T-helper 2 cell (primary cell): ENCODE measurements at places on chromosomes 7 and 10.

DNA sequence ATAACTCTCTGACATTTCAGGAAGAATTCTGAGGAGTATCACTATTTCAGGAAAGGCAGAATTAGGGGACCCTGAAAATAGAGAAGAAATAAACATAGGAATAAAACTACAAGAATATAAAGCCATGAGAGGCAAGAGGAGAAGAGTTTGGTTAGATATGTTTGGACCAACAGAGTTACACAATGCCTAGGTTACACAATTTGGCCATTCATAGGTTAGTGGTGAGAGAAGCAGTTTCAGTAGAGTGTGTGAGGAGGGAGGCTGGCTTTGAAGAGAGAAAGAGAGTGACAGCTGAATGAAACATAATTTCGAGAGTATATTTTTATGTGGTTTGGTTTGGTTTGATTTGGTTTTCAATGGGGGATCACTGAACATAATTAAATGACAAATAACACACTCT, 783.2 kb upstream of the LRRN3 start:
- no peak for DNase-seq

DNA sequence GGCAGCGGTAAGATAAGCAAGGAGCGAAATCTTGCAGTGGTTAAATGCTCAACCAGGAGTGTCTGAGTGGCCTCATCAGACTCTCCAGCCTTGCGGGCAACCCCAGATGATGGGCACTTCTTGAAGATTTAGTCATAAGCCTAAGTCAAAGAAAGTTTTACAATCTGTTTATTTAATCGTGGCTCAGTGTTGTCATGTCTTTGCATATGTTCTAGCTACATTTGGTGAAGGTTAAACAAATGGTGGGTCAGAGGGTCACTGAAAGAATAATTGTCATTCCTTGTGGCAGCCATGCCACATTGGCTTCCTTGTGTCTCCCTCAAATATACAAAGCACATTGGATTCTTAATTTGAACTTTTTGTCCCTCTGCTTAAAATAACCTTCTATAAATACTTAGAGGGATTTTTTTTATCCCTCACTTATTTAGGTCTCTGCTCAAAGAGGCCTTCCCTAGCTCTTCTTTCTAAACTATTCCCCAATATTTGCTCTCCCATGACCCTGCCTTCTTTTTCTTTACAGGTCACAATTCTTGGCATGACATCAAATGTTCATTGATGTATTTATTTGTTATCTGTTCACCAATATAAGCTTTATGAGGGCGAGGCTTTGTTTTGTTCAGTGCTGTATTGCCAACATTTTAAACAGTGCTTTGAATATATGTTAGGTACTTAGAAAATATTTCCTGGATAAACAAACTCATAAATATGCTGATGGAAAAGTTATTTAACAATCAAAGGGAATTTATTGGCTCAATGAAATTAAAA, 68.7 kb downstream of the NEUROD6 start:
- DNase-seq = no peak

DNA sequence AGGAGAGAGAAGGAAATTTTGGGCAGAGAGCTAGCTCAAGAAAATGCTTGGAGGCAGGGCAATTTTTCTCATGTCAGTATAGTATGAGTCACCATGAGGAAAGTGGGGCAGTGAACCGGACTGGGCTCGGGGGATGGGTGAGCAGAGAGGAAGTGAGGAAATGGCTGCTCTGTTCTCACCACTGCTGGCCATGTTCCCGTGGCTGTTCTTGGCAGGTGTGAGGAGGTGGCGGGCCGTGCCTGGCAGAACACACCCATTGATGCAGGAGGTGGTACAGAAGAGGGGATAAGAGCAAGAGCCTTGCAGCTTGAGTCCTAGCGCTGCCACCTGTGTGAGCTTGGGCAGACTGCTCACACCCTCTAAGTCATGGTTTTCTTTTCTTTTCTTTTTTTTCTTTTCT, 304.4 kb upstream of the LYZL1 start:
- no peak for DNase-seq

GRCh38 chr7:45402480-45403218, 171.5 kb upstream of the ADCY1 start:
- no peak for DNase-seq

DNA sequence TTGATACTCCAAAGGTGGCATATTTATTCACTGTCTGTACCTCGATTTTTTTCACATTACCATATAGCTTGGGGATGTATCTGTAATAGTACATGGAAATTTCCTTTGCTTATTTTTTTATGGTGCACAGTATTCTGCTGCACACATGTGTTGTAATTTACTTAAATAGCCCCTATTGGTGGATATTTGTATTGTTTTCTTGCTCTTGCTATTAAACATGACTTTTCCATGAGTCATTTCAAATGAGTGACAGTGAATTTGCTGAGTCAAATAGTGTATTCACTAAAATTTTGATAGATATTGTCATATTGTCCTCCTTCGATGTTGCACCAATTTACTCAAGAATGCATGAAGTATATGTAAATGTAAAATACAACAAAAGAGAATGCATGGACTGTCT, 122.7 kb upstream of the STEAP4 start:
- DNase-seq = no peak

DNA sequence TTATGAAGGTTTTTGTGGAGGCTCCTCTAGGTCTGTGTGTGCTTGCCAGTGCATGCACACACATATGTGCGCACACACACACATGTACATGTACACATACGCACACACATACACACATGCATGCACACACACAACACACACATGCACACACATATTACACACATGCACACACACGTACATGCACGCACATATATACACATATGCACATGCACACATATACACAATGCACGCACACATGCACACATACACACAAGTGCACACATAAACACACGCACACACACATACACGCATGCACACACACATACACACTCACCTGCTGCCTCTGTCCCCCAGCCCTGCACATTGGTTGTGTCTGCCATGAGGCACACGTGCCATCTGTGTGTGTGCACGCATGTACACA, 66.3 kb downstream of the NEURL1 start:
- DNase-seq = no peak

- DNase-seq = no peak
Observed at GRCh38 chr10:72782649-72783330, 90.8 kb downstream of the MCU start.

GRCh38 chr7:71521506-71521905, 389.6 kb downstream of the GALNT17 start:
- no peak for DNase-seq

DNA sequence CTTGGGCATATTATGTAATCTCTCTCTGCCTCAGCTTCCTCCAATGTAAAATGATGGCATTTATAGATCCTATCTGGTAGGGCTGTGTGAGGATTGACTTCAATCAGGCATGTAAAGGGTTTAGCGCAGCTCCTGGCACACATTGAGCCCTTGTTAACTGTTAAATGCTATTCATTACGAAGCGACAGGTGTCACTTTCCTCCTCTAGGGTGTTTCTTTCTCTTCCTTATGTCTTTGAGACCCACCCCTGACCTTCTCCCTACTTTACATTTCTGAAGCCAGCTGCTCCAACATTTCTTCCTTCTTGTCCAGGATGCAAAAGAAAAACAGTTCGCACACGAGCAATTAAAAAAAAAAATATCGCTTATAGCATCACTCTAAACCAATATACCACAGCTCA, 5.7 kb upstream of the R3HCC1L start:
- no peak for DNase-seq
